H7 (cell line): ENCODE measurements at places on chromosomes 7 and 10. TPM values are rescaled to one million over a fixed set of nuclear protein-coding genes. Genes with fewer than 3 reads are reported as not detected.

The SPAM1 gene
- total RNA-seq = not detected in 2 replicates

The MGAM2 gene
- not detected in 2 replicates for total RNA-seq

The PAX4 gene
- total RNA-seq = 0.07 TPM in 1 of 2 replicates, not detected in the other

The ASB10 gene
- total RNA-seq = not detected in 2 replicates

The ZNF783 gene
- 3.2 and 6.1 TPM in 2 replicates for total RNA-seq

The CLRN3 gene
- not detected in 2 replicates for total RNA-seq
